ENCODE measurements at places on chromosomes 13 and 19.
A peak's percentile ranks its signal among the peaks of the same experiment; 100 is the strongest.

DNA sequence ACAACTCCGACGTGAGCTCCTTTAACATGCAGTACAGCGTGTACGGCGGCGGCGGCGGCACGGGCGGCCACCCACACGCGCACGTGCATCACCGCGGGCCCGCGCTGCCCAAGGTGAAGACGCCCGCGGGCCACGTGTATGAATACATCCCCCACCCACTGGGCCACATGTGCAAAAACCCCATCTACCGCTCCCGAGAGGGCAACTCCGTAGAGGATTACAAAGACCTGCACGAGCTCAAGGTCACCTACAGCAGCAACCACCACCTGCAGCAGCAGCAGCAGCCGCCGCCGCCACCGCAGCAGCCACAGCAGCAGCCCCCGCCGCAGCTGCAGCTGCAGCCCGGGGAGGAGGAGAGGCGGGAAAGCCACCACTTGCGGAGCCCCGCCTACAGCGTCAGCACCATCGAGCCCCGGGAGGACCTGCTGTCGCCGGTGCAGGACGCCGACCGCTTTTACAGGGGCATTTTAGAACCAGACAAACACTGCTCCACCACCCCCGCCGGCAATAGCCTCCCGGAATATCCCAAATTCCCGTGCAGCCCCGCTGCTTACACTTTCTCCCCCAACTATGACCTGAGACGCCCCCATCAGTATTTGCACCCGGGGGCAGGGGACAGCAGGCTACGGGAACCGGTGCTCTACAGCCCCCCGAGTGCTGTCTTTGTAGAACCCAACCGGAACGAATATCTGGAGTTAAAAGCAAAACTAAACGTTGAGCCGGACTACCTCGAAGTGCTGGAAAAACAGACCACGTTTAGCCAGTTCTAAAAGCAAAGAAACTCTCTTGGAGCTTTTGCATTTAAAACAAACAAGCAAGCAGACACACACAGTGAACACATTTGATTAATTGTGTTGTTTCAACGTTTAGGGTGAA lies 6.6 kb downstream of the SLITRK5 start:
- no peak for DNase-seq

- no peak for DNase-seq
Observed at GRCh38 chr13:37230346-37230745, 124.9 kb upstream of the CSNK1A1L start.

GRCh38 chr19:7565332-7565731 lies 29.8 kb downstream of the PNPLA6 start:
- no peak for DNase-seq

DNA sequence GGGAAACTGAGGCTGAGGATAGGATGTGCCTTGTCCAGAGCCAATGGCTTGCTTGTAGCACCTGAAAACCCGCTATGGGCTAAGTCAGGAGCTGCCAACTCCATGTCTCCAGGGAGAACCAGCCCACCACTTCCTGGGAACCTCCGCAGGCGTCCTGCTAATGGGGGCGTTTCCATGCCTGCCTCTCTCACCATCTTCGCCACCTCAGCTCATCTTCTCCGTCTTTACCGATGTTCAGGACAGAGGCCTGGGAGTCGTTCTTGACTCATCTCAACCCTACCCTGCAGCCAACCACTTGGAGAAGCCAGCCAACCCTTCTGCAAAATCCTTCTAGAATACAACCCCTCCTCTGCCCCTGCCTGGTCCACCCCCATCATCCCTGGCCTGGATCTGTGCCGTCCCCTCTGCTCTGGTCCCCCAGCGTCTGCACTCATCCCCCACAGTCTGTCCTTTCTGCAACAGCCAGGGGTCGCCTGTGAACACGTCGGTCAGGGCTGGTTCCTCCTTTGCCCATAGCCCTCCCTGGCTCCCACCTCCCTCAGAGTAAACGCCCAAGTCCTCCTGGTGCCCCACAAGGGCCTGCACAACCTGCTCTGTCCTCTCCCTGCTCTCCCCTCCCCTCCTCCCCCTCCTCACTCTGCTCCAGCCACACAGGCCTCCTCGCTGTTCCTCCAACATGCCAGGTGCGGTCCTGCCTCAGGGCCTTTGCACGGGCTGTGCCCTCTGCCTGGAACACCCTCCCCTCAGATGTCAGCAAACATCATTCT lies 31.0 kb downstream of the PTPRS start:
- DNase-seq = no peak

DNA sequence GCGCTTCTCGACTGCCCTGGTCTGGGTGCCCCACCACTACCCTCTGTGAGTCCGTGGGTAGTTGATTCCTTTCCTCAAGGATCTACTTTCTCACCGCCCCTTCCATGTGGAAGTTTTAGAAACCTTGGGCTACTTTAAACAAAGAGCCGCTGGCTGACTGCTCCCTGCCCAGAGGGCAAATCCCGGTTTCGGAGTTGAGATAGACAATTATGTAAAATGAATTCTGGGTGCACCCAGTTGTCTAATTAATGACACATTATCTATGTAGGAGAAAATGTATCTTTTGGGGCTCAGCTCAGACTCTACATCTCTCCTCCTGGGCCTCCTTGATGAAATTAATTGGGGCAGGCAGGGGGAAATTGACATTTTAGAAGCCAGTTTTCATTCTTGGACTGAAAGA lies 305.4 kb downstream of the UQCRFS1 start:
- no peak for DNase-seq

DNA sequence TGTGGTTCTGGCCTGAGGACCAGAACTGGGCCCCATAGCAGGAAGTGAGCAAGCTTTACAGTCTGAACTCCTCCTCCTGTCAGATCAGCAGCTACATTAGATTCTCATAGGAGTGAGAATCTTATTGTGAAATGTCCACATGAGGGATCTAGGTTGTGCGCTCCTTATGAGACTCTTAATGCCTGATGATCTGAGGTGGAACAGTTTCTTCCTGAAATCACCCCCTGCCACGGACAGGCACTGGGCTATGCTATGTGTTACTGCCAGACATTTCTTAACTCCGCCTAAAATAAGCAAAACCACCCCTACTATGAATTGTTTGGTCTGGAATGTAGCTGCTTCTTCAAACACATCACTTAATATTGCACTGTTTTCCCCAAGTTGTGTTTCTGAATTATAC lies 4.6 kb downstream of the FBXL3 start:
- no peak for DNase-seq

GRCh38 chr13:20016649-20017364 lies 58.3 kb downstream of the ZMYM2 start:
- DNase-seq = no peak

- DNase-seq = no peak
Observed at GRCh38 chr19:6416658-6417405, 7.8 kb downstream of the KHSRP start.

DNA sequence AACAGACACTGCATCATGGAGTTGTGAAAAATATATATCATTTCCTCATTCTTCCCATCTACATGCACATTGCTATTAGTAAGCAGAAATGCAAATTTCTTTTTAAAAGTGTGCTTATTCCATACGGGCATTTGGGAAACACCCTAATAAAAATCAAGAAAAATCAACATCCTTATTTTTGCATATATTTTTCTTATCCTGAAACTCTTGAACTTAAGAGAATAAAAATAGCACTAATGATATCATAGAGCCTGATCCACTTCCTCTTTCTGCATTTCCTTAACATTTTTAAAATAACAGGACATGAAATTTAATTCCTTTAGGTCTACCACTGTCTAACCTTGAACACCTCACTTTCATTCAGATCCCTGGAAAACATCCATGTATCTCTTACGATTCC lies 123.3 kb downstream of the VWA8 start:
- DNase-seq = no peak

GRCh38 chr19:6718741-6719539 lies 1.5 kb downstream of the C3 start:
- no peak for DNase-seq

DNA sequence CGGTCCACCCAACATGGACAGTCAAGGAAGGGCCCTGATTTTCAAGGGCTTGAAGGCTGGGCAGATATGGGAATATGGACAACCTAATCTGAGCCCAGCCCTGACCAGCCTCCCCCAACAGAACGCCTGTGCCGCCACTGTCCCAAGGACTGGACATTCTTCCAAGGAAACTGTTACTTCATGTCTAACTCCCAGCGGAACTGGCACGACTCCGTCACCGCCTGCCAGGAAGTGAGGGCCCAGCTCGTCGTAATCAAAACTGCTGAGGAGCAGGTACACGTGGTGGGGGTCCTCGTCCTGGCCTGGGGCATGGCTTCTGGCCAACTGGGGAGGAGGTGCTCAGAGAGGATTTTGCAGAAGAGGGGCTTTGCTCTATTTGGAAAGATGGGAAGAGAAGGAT lies 3.5 kb downstream of the CLEC4M start:
- DNase-seq = no peak

- DNase-seq = no peak
Observed at GRCh38 chr19:46762245-46762890, 16.1 kb upstream of the STRN4 start.

DNA sequence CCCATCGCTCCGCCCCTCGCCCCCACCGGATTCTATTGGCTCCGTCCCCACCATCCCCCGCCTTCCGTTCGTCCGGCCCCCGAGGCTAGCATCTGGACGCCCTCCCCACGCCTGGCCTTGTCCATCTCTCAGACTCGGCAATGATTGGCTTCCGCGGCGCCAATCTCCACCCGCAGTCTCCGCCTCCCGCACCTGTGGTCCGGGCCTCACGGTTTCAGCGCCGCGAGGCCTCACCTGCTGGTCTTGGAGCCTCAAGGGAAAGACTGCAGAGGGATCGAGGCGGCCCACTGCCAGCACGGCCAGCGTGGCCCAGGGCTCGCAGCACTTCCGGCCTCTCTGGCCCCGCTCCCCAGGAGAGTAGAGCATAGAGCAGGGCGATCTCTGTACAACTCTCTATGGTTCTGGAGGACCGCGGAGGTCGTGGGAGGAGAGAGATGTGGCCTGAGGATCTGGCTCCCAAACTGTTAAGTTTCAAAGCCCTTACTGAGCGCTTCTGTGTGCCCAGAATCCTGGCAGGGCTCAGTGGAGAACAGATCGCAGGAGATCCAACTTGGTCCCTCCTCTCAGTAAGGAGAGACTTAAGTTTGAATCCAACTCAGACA lies at the start of gene ERCC1:
Gene ERCC1 (minus strand): TSS at position 329 of the 602 bp plus-strand sequence. CDS start 543 bp downstream, outside the sequence.
- peak; percentile 54 for DNase-seq

- no peak for DNase-seq
Observed at GRCh38 chr13:40235160-40235796, 431.2 kb downstream of the FOXO1 start.

DNA sequence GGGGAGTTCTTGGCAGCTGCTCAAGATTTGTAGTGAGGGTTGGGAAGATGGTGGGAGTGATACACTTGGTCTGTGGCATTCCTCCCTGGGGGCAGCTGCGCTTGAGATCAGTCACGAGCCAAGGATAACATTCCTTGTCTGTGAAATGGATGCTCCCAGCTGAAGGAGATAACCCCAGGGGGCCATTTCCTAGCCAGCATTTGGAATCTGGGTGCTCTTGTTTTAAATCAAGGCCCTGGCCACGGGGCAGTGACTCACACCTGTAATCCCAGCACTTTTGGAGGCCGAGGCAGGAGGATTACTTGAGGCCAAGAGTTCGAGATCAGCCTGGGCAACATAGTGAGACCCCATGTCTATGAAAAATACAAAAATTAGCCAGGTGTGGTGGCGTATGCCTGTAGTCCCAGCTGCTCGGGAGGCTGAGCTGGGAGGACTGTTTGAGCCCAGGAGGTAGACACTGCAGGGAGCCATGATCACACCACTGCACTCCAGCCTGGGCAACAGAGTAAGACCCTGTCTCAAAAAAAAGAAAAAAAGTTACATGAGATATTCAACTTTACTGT lies 4.6 kb downstream of the PKN1 start:
- no peak for DNase-seq

DNA sequence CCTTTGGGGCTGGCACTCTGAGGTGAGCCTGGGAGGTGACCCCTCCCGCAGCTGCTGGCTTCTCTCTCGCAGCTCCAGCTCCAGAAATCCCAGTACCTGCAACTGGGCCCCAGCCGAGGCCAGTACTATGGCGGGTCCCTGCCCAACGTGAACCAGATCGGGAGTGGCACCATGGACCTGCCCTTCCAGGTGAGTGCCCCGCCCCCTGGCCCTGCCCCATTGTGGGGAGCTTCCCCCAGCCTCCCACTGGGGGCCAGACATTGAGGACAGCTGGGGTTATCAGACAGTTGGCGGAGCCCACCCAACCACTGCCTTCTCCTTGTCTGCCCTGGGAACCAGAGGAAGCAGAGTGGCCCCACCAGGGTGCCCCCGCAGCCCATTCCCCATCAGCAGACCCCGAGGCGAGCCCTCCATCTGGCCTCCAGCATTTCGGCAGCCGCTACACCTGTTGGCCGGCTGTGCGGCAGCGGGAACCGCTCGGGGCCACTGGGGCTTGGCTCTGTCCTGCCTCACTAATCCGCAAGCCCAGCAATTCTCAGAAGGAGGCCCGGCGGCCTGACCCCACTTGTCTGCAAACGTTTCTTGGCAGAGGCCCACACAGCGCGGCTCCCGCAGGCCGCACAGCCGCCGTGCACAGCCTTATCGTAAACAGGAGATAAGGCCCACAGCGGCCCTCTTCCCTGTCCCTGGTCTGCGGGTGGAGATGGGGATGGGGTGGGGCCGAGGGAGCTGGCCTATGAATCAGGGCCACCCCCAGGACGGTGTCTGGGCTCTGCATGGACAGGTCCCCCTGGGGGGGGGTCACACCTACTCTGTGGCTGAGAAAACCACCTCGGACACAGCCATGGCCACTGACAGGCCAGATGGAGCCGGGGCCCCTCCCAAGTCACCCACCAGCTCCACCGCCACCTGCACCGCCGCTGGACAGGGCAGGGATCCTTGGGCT lies 48.0 kb downstream of the COMP start:
- DNase-seq = no peak

DNA sequence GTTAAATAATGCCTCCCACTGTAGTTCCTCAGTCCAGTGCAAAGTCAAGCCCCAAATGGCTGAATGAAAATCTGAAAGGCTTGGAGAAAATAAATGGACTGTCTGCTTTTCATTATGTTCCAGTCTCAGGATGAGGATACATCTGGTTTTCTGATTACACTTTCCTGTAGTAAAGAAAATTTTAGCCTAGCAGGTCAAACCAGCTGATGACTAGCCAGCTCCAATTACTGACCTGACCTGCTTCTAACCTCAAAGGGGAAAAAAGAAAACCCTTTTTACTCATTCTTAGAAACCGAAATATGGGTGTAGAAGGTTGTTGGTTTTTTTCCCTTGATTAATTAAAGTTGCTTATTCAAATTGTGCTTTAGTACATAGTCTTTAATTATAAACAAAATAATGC lies 418.4 kb downstream of the EFNB2 start:
- no peak for DNase-seq

DNA sequence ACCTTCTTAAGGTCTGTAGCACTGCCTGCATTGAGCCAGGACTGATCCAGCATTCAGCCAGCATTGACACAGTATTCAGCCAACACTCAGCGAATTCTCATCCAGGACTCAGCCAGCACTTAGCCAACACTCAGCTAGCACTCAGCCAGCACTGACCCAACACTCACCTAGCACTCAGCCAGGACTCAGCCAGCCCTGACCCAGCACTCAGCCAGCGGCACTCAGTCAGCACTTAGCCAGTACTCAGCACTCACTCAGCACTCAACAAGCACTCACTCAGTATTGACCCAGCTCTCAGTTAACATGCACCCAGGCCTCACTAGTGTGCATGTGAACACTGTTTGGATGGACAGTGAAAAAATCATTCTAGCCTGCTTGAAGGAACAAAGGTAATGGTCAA lies 55.0 kb downstream of the TSHZ3 start:
- no peak for DNase-seq

All from CD4-positive, alpha-beta T cell treated with Interleukin-4 for 4 hours (primary cell).